ENCODE measurements at places on chromosomes 12 and 14.
A peak's percentile ranks its signal among the peaks of the same experiment; 100 is the strongest.

GRCh38 chr14:50676814-50677516, 8.9 kb upstream of the SAV1 start:
- DNase-seq: no peak

- no peak for DNase-seq
Measured at GRCh38 chr14:41280745-41281144, 325.9 kb upstream of the LRFN5 start.

DNA sequence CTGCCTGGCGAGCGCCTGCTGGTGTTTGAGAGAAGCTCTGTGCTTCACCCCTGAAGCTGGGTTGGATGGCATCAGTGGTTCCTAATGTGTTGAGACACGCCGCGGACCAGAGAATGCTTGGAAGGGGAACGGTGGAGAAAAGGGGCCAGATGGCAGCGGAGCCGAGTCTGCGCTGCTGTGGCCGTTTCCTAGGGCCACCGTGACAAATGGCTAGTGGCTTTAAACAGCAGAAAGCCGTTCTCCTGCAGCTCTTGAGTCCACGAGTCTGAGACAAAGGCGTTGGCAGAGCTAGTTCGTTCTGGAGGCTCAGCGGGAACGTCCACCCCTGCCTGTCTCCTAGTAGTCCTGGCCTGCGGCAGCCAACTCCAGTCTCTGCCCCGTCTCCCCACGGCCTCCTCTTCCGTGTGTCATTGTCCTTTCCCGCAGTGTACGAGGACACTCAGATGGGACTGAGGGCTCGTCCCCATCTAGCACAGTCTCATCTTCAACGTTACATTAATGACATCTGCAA, 103.6 kb downstream of the ADGRD1 start:
- DNase-seq: no peak

GRCh38 chr14:61474701-61475100, 153.3 kb downstream of the PRKCH start:
- DNase-seq: no peak

- peak; percentile 9 for DNase-seq
Measured at GRCh38 chr14:58298477-58299400, at the start of gene ARID4A. Gene ARID4A (plus strand): TSS chr14:58298555. CDS start chr14:58299855, 1,300 bp downstream.

- no peak for DNase-seq
Measured at GRCh38 chr12:42761086-42761485, 171.5 kb upstream of the PRICKLE1 start.

GRCh38 chr14:102749393-102750305, 27.6 kb upstream of the TRAF3 start:
- no peak for DNase-seq

DNA sequence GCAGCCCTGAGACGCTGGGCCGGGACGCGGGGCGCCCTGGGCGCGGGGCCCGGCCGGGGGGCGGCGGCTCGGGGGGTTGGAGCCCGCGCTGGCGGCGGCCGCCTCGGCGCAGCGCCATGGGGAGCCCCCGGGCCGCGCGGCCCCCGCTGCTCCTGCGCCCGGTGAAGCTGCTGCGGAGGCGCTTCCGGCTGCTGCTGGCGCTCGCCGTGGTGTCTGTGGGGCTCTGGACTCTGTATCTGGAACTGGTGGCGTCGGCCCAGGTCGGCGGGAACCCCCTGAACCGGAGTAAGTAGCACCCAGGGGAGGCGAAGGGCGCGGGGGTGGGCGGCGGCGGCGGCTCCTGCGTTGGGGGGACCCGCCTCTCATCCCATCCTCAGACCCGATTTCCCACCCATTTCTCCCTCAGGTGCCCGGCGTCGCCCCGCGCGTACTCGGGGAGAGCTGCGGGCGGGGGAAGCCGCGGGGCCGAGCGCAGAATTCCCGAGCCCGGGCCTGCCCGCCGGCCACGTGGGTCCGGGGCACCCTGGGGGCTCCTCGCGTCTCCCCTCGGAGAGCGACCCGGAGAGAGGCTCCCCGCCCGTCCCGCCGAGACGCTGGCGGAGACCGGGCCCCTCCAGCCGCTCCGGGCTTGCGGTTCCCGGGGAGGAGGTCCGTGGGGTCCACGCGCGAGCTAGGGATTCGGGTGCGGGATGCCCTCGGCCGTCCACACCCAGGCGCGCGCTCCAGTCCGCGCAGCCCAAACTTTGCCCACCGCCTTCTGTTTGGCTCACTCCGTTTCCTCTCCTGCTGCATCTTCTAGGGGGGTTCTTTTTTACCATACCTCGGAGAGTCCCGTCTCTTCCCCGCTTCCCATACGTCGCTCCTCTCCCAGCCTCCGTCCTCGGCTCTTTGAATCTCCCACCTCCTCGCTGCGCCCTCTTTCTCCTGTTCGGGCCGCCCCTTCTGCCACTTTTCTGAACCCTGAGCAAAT, 807 bp downstream of the B4GALNT3 start:
- no peak for DNase-seq

GRCh38 chr12:74393272-74393671, 144.4 kb upstream of the ATXN7L3B start:
- DNase-seq: no peak

GRCh38 chr12:117514016-117514415, 152.6 kb upstream of the NOS1 start:
- DNase-seq: no peak

DNA sequence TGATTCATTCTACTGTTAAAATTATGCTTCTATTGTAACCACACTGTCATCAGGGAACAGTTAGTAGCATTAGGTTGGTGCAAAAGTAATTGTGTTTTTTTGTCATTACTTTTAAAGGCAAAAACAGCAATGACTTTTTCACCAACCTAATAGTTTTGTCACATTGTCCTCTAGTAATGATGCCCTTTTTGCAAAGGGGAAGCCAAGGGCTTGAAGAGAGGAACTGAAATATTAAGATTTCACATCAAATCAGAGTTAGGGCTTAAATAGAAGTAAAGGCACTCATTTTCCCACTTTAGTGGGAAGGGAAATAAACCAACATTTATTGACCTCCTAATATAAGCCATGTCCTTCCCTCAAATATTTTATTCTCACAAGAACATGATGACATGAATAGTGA, 273.7 kb downstream of the NRXN3 start:
- no peak for DNase-seq

DNA sequence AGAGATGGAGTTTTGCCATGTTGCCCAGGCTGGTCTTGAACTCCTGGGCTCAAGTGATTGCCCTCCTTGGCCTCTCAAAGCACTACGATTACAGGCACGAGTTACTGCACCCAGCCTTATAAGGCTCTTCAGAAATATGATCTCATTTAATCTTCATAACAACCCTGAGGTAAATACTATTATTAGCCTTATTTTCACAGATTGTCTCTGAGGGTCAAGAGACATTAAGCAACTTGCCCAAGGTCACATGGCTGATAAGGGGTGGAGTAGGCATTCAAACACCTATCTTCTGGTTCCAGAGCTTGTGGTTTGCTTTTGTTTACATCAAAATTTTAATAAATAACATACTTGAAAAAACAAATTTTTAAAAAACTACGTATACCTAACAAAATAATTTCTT, 5.1 kb downstream of the PRKAG1 start:
- DNase-seq: no peak

- no peak for DNase-seq
Measured at GRCh38 chr14:29919845-29920244, 7.8 kb downstream of the PRKD1 start.

Data from HCEC 1CT (cell line).